ENCODE measurements at places on chromosomes 4 and X.

- H3K4me1 ChIP-seq: no peaks in the 10 kb centered on the region
- H3K36me3 ChIP-seq: no peaks in the 10 kb centered on the region
- DNase-seq: no peak
- no peak overlapping the region for H3K27ac ChIP-seq
- H3K4me3 ChIP-seq: no peak overlapping the region
- H3K27me3 ChIP-seq: no peaks in the 10 kb centered on the region
Measured at GRCh38 chrX:111778591-111778990, 97.4 kb upstream of the TRPC5OS start.

- no peaks in the 10 kb centered on the region for H3K27me3 ChIP-seq
- H3K4me3 ChIP-seq: no peak overlapping the region
- DNase-seq: no peak
Measured at GRCh38 chr4:118762155-118762554, 73.8 kb downstream of the SEC24D start.

- H3K4me1 ChIP-seq: no peaks in the 10 kb centered on the region
- no peak overlapping the region for H3K27ac ChIP-seq
- H3K4me3 ChIP-seq: no peak overlapping the region
Measured at GRCh38 chrX:131944936-131945902, 77.9 kb upstream of the STK26 start.

DNA sequence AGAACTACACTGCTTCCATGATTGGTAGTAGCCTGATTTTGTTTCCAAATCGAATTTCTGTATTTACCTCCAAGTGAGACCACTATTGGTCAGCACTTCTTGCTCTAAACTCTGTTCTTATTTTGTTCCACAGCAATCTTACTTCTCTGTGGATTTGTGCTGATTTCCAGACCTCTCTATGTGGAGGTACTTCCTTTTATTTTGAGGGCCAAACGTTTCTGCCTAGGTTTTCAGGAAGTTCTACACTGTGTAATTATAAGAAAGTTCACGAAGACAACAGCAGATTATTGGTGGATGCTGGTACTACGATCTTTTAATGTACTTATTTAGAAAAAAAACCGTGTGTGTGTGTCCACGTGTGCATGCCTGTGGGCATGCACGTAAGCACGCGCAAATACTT, 46.7 kb downstream of the DTHD1 start:
- no peaks in the 10 kb centered on the region for H3K4me1 ChIP-seq
- DNase-seq: no peak
- no peak overlapping the region for H3K4me3 ChIP-seq
- no peaks in the 10 kb centered on the region for H3K36me3 ChIP-seq
- H3K27ac ChIP-seq: no peak overlapping the region

GRCh38 chr4:6331018-6331417, 61.4 kb downstream of the WFS1 start:
- H3K4me1 ChIP-seq: no peaks in the 10 kb centered on the region
- no peak overlapping the region for H3K4me3 ChIP-seq
- H3K27me3 ChIP-seq: no peaks in the 10 kb centered on the region
- no peak overlapping the region for H3K27ac ChIP-seq
- peaks cover 9% of the 10 kb centered on the region for H3K36me3 ChIP-seq

- no peak for DNase-seq
- H3K27ac ChIP-seq: no peak overlapping the region
- no peak overlapping the region for H3K4me3 ChIP-seq
- no peaks in the 10 kb centered on the region for H3K4me1 ChIP-seq
Measured at GRCh38 chrX:111585337-111585736, 73.9 kb downstream of the SERTM2 start.

DNA sequence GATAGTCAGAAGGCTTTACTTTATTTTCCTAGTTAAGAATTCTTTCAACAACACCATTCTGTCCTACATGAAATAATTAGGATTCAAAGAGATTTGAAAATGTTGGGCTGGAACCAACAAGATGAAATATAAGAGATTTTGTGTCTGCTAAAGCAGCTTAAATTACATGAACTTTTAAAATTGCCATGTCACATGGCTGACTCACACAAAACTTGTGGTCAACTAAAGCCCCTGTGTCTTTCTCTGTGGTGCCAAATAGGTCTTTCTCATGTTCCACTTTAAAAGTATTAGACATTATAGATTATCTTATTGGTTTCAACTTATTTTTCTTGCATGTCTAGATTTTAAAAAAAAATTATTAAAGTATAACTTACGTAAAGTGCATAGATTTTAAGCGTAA, 60.8 kb upstream of the FHL1 start:
- no peaks in the 10 kb centered on the region for H3K4me1 ChIP-seq
- no peaks in the 10 kb centered on the region for H3K27me3 ChIP-seq
- no peak overlapping the region for H3K27ac ChIP-seq
- H3K36me3 ChIP-seq: no peaks in the 10 kb centered on the region
- H3K4me3 ChIP-seq: no peak overlapping the region
- no peak for DNase-seq

Data from esophagus squamous epithelium (tissue), 5 donors.